Epithelial cell of alveolus of lung (primary cell): ENCODE measurements at places on chromosomes 1 and 21. TPM values are rescaled to one million over a fixed set of nuclear protein-coding genes. Genes with fewer than 3 reads are reported as not detected.

LEFTY2 gene
- total RNA-seq, result not detected in 2 replicates

DIRAS3 gene
- total RNA-seq, result 2.7 and 48.4 TPM in 2 replicates

SPRR5 gene
- total RNA-seq, result not detected in 2 replicates

DISC1 gene
- 3.1 and 5.4 TPM in 2 replicates for total RNA-seq

VWA5B1 gene
- total RNA-seq, result under 0.01 TPM in 1 of 2 replicates, not detected in the other

PLA2G4A gene
- total RNA-seq, result 5.7 and 5.9 TPM in 2 replicates

CYYR1 gene
- 1.4 and 4.2 TPM in 2 replicates for total RNA-seq

C1orf116 gene
- 0.40 and 2.3 TPM in 2 replicates for total RNA-seq

KPRP gene
- not detected in 2 replicates for total RNA-seq

CGN gene
- 0.52 TPM in 1 of 2 replicates, not detected in the other for total RNA-seq

ACKR1 gene
- 0.64 TPM in 1 of 2 replicates, not detected in the other for total RNA-seq

STX12 gene
- 34.7 and 37.2 TPM in 2 replicates for total RNA-seq

GCSAML gene
- not detected in 2 replicates for total RNA-seq

OLFML3 gene
- 97.4 and 98.5 TPM in 2 replicates for total RNA-seq

TIAM1 gene
- total RNA-seq, result 0.48 and 2.7 TPM in 2 replicates

FOXE3 gene
- total RNA-seq, result not detected in 2 replicates

BEND5 gene
- 4.8 and 9.2 TPM in 2 replicates for total RNA-seq
